Calu3 (cell line): ENCODE measurements at places on chromosomes 5 and 9. TPM values are rescaled to one million over a fixed set of nuclear protein-coding genes. Genes with fewer than 3 reads are reported as not detected.

DNA sequence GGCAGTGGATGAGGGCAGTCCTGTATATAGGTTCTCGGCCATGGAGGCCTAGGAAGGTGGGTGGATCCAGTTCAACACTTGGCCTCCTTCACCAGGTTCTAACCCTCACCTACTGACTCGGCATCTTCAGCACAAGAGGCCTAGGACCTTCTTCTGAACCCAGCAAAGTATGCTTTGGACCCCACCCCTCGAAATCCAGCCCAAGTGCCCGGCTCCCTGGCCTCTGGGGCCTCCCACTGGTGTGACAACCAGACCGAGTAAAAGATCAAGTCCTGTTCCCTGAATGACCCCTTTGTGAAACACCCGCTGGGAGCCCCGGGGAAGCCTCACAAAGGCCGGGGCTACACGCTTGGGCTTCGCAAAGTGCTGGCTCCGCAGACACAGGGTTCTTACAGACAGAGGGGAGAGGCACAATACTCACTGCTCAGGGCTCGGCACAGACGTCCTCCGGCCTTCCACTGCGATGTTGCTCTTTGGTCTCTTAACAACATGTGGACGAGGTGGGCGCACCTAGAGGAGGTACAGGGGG, 47.0 kb downstream of the CRB2 start:
- DNase-seq = no peak

- no peak for DNase-seq
Measured at GRCh38 chr9:81729135-81729534, 39.8 kb upstream of the TLE1 start.

- DNase-seq = no peak
Measured at GRCh38 chr5:44245935-44246334, 143.3 kb downstream of the FGF10 start.

DNA sequence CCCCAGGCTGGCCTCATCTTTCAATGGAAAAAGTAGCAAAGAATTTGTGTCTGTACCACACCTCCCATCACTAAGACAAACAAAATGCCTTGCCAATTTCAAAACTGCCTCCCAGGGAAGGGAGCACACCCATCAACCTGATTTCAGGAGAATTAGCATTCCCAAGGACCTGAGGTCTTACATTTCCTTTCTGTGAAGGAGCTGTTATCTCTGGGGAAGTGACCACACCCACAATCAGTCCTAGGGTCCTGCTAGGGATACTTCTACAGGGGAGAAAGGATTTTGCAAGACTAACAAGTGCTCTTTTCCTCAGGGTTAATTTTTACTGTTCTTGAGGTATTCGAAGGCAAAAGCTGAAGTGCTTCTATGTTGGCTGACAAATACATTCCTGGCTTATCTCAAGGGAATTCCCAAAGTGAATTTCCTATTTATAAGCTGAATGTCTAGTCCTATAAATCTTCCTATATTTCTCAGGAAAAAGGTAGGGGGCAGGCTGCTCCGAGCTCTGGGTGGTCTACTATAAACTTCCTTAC, 97.4 kb upstream of the ITGA1 start:
- no peak for DNase-seq

DNA sequence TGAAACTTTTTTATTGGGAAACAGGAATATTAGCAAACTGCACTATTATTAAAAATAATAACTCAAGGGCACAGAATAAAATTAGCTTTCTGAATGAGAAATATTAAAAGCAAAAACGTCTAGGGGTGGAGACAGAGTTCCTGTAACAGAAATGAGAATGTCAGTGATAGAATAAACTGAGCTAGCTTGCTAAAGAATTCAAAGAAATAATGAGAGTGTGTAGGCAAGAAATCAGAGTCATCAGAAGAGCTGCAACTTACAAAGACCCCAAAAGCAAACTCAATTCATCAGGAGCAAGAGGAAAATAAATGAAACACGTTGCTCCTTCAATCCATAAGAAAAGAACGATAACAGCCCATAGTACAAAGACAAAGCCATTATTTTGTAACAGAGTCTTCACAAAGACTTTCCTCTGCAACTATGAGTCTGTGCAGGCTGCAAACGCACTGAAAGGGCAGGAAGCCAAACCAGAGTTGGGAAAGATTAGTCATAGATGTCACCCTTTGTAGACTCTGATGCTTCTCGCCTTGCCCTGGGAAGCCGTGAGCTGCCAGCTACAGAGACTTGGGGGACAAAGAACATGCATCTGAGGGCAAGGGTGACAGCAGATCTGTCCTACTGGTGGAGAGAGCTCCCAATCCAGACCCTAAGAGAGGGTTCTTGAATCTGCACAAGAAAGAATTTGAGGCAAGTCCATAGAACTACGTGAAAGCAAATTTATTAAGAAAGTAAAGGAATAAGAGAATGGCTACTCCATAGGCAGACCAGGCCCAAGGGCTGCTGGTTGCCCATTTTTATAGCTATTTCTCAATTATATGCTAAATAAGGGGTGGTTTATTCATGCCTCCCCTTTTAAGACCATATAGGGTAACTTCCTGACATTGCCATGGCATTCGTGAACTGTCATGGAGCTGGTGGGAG, 40.8 kb downstream of the SHC3 start:
- DNase-seq = peak; percentile 62

GRCh38 chr9:18260521-18260920, 213.4 kb upstream of the ADAMTSL1 start:
- no peak for DNase-seq

DNA sequence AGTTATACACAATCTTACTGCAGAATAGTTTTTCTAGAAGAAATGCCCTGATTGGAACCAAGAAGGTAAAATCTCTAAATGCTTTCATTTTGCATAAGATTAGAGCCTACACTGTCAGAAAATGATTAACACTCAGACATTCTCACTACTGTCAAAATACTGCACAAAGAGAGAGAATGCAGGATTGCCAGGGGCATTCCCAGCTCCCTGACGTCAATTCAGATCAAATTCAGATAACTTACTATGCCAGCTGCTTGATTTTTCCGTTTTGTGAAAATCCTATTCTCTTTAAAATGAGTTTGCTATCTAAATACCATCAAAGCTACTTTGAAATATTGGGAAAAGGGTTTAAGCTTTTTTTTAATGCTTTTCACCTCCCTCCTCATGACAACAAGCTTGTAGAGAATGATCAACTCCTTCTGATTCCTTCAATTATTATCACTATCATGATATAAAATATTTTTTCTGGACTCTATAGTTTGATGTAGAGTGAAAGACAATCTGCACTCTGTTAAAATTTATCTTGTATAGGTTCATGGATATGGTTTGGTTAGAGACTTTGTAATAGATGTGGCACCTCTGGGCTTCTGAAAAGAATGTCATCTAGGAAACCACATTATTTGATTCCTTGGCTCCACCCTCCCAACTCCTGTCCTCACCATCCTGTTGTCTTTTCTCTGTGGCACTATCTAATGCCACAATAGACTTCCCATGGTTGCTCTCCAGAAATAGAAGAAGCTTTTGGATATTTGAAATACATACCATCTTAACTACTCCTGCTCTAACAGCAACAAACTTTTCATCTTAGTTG, 407.7 kb downstream of the PDE4D start:
- DNase-seq = no peak

GRCh38 chr9:94159069-94159939, 75.0 kb downstream of the PTPDC1 start:
- no peak for DNase-seq

The CAPSL gene
- not detected in 2 replicates for total RNA-seq

The TRMO gene
- total RNA-seq = 4.8 and 5.0 TPM in 2 replicates

The CD180 gene
- total RNA-seq = not detected in 2 replicates

The COX7C gene
- 730 and 859 TPM in 2 replicates for total RNA-seq

The ADAMTSL1 gene
- not detected in 2 replicates for total RNA-seq
